ENCODE measurements at places on chromosomes 16 and 17. TPM values are rescaled to one million over a fixed set of nuclear protein-coding genes. Genes with fewer than 3 reads are reported as not detected.
A peak's percentile ranks its signal among the peaks of the same experiment; 100 is the strongest.

CES4A gene
- total RNA-seq: 14.2 TPM

KRT25 gene
- not detected for total RNA-seq

DLX4 gene
- 0.39 TPM for total RNA-seq

DNA sequence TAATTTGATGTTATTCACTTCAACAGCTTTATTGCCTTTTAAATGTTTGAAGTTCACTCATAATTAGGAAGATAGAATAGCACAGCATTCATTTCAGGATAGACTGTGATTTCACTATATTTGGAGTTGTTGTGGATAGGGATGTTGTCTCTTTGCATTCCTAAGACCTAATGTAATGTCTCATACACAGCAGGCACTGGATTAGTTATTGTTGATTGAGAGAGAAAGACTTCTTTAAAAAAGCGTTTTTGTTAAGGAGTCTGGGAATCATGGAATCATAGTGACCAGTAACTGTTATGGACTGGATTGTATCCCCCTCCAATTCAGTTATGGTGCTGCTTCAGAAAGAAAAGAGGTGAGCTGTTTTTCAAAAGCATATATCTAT is 122.0 kb downstream of the USP22 start:
- no peaks in the 10 kb centered on the region for H3K4me1 ChIP-seq
- no peak for DNase-seq
- H3K27me3 ChIP-seq: no peaks in the 10 kb centered on the region
- H3K36me3 ChIP-seq: no peaks in the 10 kb centered on the region

DNA sequence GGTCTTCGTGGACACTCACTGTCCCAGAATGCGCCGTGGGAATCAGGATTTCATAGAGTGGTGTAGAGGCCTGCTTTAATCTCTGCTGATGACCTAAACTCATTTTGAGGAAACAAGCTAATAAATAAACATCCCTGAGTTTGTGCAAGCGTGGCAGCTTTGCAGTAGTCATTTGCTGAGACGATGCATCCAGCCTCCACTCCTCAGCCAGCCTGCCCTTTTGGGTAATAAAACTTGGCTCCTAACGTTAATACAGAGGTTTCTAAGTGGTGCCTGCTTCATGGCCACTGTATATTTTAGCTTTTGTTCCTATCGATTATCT is 1.3 kb downstream of the DGKE start:
- no peaks in the 10 kb centered on the region for H3K4me1 ChIP-seq
- no peak overlapping the region for H3K4me3 ChIP-seq
- no peak for DNase-seq
- H3K27ac ChIP-seq: no peak overlapping the region
- H3K27me3 ChIP-seq: no peaks in the 10 kb centered on the region

- H3K4me1 ChIP-seq: no peaks in the 10 kb centered on the region
- H3K27me3 ChIP-seq: no peaks in the 10 kb centered on the region
- no peak overlapping the region for H3K27ac ChIP-seq
- H3K4me3 ChIP-seq: no peak overlapping the region
These were observed 40.0 kb upstream of the CCR7 start for GRCh38 chr17:40605306-40605705.

- no peak for DNase-seq
- no peaks in the 10 kb centered on the region for H3K27me3 ChIP-seq
- H3K27ac ChIP-seq: no peak overlapping the region
- no peaks in the 10 kb centered on the region for H3K36me3 ChIP-seq
- H3K4me1 ChIP-seq: no peaks in the 10 kb centered on the region
These were observed 29.6 kb upstream of the FBXO47 start for GRCh38 chr17:38996660-38997337.

DNA sequence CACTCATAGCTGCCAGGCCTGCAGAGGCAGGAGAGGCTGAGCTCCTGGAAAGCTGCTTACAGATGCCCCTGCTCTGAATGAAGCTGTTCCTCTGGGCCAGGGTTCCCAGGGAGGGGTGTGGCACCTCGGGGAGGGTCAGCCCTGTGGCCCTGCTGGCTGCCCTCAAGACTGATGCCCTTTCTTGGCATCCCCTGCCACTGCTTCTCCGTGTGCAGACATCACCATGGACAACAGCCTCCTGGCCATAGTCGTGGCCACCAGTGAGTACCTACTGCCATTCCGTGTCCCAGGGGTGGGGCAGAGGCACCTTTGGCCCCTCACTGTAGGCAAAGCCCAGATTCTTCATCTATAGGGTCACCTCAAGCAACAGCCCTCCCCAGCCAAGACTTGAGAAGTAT is 8.9 kb downstream of the MRPL27 start:
- H3K36me3 ChIP-seq: peaks cover 4% of the 10 kb centered on the region
- no peaks in the 10 kb centered on the region for H3K4me1 ChIP-seq
- no peak overlapping the region for H3K27ac ChIP-seq
- H3K27me3 ChIP-seq: no peaks in the 10 kb centered on the region

DNA sequence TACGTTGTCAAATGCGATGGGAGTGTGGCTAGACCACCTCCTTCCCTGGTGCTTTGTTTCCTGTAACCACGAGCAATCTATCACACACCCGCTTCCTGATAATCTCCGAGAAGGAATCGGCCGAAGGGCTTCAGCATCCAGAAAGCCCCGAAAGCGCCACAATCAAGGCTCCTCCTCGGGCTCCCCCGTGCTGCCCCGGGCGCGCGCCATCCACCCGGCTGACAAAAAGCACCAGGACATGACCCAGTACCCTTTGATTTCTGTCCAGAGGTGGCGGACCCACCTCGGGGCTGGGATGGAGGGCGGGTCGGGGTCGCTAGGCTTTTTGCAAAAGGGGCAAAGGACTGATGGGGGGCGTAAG is 743 bp upstream of the ARMC7 start:
- H3K27ac ChIP-seq: no peak overlapping the region
- no peak for DNase-seq
- no peak overlapping the region for H3K4me3 ChIP-seq
- H3K4me1 ChIP-seq: no peaks in the 10 kb centered on the region
- no peaks in the 10 kb centered on the region for H3K27me3 ChIP-seq

DNA sequence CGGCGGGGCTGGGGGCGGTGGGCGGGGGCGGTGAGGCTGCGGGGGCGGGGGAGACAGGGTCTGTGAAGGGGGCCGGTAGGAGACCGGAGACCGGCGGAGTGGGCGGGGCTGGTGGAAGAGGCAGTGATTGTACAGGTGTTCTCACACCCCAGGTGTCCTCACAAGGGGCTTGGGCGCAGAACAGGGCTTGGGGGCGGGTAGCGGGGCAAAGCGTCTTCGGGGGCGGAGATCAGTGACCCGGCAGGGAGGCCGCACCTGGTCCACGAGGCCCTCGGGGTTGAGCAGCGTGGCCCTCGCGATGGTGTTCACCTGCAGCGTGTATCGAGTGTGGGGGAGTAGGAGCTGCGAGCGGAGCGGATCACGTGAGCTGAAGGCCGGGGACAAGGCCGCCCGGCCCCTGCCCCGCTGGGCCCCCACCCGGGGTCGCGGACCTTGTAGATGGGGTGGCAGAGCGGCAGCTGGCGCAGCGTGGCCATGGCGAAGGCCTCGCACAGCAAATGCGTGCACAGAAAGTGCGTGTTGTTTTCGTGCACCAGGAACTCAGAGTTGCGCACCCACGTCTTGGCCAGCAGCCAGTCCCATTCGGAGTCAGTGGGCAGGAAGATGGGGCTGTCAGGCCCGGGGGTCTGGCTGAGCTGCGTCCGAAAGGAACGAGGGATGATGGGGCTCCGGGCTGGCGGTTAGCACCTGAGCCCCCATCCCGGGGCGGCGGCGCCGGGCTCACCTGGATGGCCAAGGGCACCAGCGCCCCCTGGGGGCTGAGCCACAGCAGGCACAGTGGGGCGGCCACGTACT is 8.5 kb downstream of the ALOXE3 start:
- no peaks in the 10 kb centered on the region for H3K27me3 ChIP-seq
- H3K27ac ChIP-seq: no peak overlapping the region
- H3K4me1 ChIP-seq: no peaks in the 10 kb centered on the region
- DNase-seq: peak; percentile 69
- H3K36me3 ChIP-seq: no peaks in the 10 kb centered on the region

DNA sequence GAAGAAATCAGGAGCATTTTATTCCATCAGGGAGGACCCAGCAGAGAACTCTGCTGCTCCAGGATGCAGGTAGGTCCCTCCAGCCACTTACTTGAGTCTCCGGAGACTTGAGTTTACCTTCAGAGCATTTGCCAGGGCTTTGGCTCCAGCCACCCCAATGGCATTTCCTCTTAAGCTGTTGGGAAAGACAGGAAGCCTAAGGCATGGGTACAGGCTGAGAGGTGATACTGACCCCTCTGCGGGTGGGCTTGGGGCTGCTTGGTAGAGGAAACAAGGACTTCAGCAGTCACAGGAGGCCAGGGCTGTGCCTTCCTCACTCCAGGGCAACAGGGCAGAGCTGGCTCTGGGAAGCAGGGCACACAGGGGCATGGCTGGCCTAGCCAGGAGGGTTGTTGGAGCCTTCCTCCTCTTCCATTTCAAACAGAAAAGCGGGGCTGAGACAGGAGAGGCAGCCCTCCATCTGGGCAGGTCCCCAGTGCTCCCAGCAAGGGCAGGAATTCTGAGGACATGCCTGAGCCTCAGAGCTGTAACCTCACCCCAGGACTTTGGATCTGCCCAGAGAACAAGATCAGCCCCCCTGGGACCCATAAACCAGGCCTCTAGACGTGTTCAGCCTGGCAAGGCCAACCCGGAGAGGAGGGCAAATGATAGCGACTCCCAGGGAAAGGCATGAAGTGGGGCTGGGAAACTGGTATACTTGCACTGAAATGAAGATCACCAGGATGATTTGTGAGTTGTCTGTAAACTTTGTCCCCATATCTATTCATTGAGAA is 34.4 kb downstream of the NLRC3 start:
- H3K4me1 ChIP-seq: peaks cover 5% of the 10 kb centered on the region
- H3K27ac ChIP-seq: peak overlapping the region; percentile 53
- no peak for DNase-seq
- H3K27me3 ChIP-seq: no peaks in the 10 kb centered on the region
- no peak overlapping the region for H3K4me3 ChIP-seq
- no peaks in the 10 kb centered on the region for H3K36me3 ChIP-seq

DNA sequence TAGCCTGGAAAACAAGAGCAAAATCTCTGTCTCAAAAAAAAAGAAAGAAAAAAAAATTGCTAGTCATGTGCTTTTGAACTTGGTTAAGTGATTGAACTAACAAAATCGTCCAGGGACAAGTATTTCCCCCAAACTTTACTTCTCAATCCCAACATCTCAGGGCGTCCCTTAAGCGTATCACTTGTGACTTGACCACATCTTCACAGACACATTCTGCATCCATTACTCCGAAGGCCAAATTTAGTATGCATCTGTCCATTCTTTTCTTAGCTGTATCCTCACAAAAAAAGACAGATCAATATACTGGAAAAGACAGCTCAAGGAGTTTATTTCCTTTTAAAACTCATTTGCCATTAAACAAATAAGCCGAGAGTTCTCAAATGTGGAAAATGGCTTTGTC is 5.9 kb upstream of the JPT1 start:
- H3K4me1 ChIP-seq: no peaks in the 10 kb centered on the region
- no peaks in the 10 kb centered on the region for H3K27me3 ChIP-seq
- H3K36me3 ChIP-seq: no peaks in the 10 kb centered on the region
- no peak for DNase-seq
- H3K27ac ChIP-seq: no peak overlapping the region

- H3K4me1 ChIP-seq: no peaks in the 10 kb centered on the region
- H3K4me3 ChIP-seq: no peak overlapping the region
- no peak overlapping the region for H3K27ac ChIP-seq
- no peaks in the 10 kb centered on the region for H3K27me3 ChIP-seq
- no peak for DNase-seq
- H3K36me3 ChIP-seq: no peaks in the 10 kb centered on the region
These were observed 19.6 kb downstream of the NOG start for GRCh38 chr17:56613131-56613530.

DNA sequence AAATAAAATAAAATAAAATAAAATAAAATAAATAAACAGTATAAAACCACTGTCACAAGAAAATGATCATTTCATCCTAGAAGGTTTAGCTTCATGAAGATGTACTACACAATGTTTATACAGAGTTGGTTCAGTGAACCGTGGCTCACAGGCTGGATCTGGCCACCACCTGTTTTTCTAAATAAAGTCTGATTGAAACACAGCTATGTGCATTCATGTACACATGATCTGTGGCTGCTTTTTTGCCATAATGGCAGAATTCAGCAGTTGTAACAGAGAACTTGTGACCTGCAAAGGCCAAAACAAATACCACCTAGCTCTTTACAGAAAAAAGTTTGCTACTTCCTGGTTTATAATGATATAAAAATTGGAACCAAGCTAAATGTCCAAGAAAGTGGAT is 12.6 kb upstream of the RPRML start:
- no peak for DNase-seq
- no peaks in the 10 kb centered on the region for H3K27me3 ChIP-seq
- no peaks in the 10 kb centered on the region for H3K36me3 ChIP-seq

DNA sequence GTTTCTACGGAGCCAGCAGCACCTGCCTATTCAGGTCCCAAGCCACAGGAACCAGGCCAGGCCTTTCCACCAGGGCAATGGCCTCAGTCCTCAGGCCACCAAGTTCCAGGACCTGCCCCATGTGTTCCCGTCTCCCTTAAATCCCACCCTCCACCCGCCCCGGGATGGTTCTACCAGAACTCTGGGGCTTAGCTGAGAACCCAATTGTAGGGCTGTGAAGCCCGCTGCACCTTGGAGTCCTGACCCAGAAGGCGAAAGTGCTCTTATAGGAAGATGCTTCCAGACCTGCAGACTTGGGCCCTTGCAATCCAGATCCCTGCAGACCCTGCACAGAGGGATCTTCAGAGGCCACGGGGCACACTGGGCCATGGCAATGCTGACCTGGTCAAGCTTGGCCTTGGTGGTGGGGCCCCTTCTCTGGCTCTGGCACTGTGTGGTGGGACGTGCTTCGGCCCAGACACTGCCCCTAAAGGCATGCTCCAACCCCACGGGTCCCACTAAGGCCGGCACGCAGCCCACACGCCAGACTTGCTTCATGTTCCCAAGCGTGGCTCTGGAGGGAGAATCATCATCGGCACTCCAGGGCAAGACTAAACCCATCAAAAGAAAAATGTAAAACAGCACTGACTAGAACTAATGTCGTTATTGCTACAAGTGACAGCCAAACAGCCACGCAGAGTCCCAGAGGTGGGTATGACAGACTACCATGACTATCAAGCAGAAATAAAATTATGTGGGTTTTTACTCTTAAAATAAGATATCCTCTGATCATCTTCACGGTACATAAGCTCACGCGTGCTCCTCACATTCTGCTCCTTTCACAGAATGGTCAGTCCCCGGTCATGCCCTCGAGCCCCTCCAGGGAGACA is 41.3 kb upstream of the ATP2A3 start:
- no peak overlapping the region for H3K4me3 ChIP-seq
- no peak for DNase-seq
- no peaks in the 10 kb centered on the region for H3K27me3 ChIP-seq
- no peaks in the 10 kb centered on the region for H3K4me1 ChIP-seq
- no peaks in the 10 kb centered on the region for H3K36me3 ChIP-seq

DNA sequence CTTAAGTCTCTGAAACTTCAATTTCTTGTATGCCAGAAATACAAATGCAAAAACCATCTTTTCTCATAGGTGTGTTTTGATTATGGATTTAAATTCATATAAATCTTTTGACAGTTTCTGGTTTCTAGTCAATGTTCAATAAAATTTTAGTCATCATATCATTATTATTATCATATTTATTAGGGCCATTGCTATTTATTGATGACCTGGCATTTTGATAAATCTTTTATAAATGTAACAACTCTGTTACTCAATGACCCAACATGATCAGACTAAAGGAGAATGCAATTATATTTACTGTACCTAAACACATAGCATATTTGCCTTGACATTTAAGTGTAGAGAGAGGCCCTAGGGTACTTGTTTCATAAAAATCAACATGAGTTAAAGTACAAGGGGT is 320.8 kb downstream of the CDH8 start:
- H3K4me3 ChIP-seq: no peak overlapping the region
- H3K27ac ChIP-seq: no peak overlapping the region

- H3K36me3 ChIP-seq: no peaks in the 10 kb centered on the region
- H3K27me3 ChIP-seq: no peaks in the 10 kb centered on the region
- no peak overlapping the region for H3K4me3 ChIP-seq
- no peaks in the 10 kb centered on the region for H3K4me1 ChIP-seq
- H3K27ac ChIP-seq: no peak overlapping the region
These were observed 154.6 kb downstream of the NTN1 start for GRCh38 chr17:9175700-9176467.
